Uterus (tissue), 4 donors: ENCODE measurements at places on chromosomes 11 and 22. TPM values are rescaled to one million over a fixed set of nuclear protein-coding genes. Genes with fewer than 3 reads are reported as not detected.

DNA sequence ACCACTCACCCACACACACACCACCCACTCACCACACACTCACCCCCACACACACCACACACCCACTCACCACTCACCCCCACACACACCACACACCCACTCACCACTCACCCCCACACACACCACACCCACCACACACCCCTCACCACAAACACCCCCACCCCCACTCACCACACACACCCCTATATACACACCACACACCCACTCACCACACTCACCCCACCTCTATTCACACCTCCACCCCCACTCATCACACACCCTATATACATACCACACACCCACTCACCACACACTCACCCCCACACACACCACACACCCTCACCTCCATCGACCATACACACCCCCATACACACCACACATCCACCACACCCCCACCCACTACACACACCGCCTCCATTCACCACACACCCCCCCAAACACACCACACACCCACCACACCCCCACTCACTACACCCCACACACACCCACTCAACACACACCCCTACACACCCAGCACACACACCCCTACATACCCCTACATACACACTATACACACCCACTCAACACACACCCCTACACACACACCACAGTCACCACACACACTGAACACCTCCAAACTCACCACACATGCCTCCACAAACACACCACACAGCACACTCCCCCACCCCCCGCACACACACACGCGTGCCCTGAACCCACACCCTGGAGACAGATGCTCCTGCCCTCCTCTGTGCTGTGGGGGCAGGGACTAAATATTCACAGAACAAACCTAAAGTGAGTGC is 19.0 kb upstream of the TTLL12 start:
- no peaks in the 10 kb centered on the region for H3K4me1 ChIP-seq
- H3K27me3 ChIP-seq, result no peaks in the 10 kb centered on the region
- DNase-seq, result no peak

DNA sequence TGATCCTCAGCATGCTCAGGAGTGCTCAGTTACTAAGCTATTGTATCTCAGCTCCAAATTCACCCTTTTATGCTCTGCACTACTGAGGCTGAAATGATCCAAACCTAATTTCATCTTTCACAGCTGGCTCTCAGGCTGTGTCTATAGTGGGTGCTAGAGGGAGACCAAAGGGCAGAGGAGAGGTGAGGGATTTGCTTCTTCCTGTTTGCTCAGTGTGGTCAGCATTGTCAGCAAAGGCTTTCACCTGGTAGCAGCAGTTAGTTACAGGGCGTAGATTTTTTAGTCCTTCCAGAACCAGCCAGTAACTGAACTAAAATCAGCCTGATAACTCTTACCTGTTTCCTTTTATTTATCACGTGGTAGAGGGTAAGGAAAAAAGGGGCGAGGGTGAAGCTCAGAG is 33.2 kb downstream of the XRCC6 start:
- no peak overlapping the region for H3K4me3 ChIP-seq
- H3K27me3 ChIP-seq, result no peaks in the 10 kb centered on the region
- no peaks in the 10 kb centered on the region for H3K36me3 ChIP-seq
- H3K27ac ChIP-seq, result no peak overlapping the region
- no peaks in the 10 kb centered on the region for H3K4me1 ChIP-seq

DNA sequence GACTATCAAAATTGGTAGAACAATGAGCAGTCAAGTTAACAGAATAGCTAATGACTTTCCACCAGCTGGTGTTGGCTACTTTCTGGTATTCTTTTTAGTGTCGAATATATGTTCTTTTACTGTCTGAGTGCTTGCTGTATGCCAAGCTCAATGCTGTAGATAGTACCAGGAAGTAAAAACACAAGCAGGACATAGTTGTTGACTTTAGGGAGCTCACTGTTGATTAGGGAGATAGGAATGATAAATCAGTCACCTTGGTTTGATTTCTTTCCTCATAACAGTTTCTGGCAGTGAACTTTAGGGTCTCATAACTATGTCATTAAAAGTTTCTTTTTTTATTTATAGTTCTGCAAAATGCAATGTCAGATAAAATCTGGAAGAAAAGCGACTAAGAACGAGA is 9.0 kb downstream of the HMGXB4 start:
- H3K27me3 ChIP-seq, result no peaks in the 10 kb centered on the region

YPEL4 gene
- total RNA-seq, result 3.9 TPM

OR52A1 gene
- not detected for total RNA-seq

TRIM29 gene
- total RNA-seq, result 7.6 TPM
